ENCODE measurements at places on chromosomes 3 and 15.

GRCh38 chr3:13072239-13072599, 1.0 kb downstream of the IQSEC1 start:
- DNase-seq, result no peak

DNA sequence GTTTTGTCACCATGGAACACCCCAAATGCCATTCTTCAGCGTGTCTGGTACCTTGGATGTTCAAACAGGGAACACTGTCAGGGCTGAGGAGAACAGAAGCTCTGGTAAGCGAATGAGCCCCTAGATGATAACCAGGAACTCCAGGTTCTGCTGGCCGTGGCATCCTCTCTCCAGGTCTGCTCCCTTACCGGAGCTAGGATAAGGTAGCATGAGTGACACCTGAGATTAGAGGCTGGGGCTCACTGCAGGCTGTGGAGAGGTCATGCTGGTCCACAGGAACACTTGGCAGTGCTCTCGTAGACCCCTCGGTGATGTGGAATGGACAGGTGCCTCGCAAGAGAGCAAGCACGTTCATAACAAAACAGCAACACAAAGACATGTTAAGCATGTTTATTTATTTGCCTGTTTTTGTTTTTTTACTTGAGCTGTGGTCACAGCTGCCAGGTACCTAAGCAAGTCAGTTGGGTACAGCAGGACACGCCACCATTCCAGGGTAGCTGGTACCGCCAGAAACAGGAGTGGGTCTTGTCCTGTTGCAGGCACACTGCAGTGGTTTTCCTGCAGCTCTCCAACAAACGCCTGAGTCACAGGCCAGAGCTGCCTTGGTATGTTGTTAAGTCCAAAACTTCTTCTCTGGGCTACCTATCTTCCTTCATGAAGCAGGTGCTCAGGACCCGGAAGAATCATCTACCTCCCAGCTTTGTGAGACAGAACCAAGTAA, 4.6 kb downstream of the RBM15B start:
- DNase-seq, result no peak

DNA sequence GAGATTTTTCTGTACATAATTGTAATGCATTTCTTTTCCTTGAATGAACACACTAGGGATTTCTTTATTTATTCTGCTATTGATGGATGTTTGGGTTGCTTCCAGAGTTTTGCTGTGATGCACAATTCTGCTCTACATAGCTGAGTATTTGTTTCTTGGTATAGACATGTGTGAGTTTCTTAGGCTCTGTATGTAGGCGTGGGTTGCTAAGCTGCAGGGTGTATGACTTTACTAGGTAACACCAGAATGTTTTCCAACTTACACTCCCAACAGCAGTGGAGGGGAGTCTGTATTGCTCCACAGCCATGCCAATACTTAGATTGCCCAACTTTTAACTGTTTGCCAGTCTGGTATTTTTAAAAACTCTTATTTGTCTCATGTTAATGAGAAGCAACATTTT, 155.5 kb upstream of the TNIK start:
- no peak for DNase-seq

- no peak for DNase-seq
Observed at GRCh38 chr3:43953380-43953779, 262.6 kb downstream of the ABHD5 start.

- DNase-seq, result no peak
Observed at GRCh38 chr15:94293411-94294402, 62.3 kb downstream of the MCTP2 start.

GRCh38 chr3:158789592-158789991, 12.3 kb upstream of the MFSD1 start:
- DNase-seq, result no peak

GRCh38 chr15:73637527-73637926, 4.3 kb upstream of the NPTN start:
- DNase-seq, result no peak

- no peak for DNase-seq
Observed at GRCh38 chr3:34837848-34838741, 801.2 kb upstream of the ARPP21 start.

- DNase-seq, result no peak
Observed at GRCh38 chr3:40827942-40828688, 303.4 kb downstream of the ZNF621 start.

DNA sequence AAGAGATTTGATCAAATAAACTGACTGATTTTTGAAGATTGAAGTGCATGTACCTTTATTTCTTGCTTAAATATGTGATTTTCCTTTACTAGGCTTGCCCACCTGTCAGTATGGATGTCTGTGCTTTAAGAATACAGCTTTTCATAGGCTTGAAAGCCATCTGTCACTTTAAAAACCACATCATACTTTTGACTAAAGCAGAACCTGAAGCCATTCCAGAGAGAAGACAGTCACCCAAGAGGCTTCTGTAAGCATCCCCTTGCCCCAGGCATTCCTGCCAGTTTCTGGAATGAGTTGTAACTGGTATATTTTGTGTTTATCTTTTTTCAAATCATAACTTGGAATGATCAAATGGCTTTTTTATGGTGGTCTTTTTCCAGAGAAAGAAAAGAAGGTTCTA, 24.0 kb downstream of the HPS3 start:
- DNase-seq, result no peak

DNA sequence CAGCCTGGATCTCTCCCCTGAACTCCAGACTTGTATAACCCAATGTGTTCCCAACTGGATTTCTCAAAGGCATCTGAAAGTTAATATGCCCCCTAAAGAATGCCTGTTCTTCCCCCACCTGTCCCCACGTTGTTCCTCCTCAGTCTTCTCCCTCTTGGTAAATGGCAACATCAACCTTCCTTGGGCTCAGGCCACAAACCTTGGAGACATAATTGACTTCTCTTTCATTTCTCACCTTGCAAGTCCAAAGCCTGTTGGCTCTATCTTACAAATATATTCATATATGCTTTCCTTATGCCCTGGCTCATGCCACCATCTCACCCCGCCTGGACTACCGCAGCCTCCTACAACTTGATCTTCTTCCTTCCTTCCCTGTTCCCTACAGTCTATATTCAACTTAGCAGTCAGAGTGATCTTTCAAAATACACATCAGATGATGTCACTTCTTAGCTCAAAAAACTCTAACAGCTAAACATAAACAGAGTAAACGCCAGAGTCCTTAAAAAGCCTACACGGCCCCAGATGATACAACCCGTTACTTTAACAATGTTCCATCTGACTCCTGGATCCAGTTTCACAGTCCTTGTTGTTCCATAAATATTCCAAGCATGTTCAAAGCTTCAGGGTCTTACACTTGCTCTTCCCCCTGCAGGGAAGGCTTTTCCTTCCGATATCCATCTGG, 66.2 kb downstream of the ETV5 start:
- no peak for DNase-seq

GRCh38 chr15:71807125-71807629, 3.2 kb upstream of the NR2E3 start:
- DNase-seq, result no peak

DNA sequence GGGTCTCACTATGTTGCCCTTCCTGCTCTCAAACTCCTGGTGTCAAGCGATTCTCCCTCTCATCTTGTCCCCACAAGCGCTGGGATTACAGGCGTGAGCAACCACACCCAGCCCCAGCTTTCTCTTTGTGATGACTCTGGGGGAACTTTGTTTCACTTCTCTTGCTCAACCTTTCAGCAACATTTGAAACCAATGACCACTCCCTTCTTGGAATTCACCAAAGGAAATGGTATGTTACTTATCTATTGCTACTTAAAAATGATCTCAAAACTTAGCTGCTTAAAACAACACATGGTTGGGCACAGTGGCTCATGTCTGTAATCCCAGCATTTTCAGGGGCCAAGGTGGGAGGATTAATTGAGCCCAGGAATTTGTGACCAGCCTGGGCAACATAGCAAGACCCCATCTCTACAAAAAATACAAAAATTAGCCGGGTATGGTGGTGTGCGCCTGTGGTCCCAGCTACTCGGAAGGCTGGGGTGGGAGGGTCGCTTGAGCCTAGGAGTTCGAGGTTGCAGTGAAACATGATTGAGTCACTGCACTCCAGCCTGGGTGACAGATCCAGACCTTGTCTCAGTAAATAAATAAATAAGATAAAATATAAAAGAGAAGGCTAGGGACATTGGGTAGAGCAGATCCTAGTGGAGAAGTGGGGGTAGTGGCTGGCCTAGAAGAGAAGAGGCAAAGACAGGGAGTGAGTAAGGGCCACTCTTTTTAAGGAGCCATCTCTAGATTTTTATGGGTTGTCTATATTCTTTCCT, 10.3 kb upstream of the COPG1 start:
- DNase-seq, result no peak

- DNase-seq, result no peak
Observed at GRCh38 chr15:78761020-78761419, 50.2 kb downstream of the ADAMTS7 start.

GRCh38 chr15:57769266-57769665, 62.8 kb downstream of the POLR2M start:
- no peak for DNase-seq

- no peak for DNase-seq
Observed at GRCh38 chr3:38117748-38118420, 19.0 kb downstream of the ACAA1 start.

DNA sequence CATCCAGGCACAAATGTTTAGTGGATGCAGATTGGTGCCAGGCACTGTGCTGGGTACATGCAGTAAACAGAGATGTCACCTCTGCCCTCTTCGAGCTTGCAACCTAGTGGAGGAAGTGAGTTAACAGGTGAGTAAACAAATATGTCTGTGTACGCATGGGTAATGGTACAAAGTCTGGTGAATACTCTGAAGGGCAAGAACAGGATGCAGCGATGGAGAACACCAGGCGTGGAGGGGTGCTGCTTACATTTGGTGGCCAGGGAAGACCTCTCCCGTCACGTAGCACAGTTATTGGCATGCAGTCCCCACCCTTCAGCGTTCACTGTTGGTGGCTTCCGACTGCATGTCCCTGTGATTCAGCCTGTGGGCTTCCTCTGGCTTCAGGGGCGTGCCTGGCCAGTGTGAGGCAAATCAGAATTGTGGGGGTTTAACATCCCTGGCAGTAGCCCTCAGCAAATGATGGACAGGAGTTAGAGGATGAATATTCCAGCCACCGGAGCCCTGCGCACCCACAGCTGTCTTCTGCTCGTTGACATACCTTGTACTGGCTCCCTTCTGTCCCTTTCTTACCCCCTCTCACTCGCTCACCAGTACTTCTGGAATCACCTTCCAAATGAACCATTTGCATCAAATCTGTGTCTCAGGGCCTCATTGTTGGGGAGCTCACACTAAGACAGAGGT, 9.1 kb upstream of the HDAC11 start:
- DNase-seq, result peak; percentile 1

- DNase-seq, result no peak
Observed at GRCh38 chr3:165797551-165797950, 39.7 kb downstream of the BCHE start.

- DNase-seq, result no peak
Observed at GRCh38 chr3:126542340-126543241, 16.1 kb downstream of the C3orf22 start.

DNA sequence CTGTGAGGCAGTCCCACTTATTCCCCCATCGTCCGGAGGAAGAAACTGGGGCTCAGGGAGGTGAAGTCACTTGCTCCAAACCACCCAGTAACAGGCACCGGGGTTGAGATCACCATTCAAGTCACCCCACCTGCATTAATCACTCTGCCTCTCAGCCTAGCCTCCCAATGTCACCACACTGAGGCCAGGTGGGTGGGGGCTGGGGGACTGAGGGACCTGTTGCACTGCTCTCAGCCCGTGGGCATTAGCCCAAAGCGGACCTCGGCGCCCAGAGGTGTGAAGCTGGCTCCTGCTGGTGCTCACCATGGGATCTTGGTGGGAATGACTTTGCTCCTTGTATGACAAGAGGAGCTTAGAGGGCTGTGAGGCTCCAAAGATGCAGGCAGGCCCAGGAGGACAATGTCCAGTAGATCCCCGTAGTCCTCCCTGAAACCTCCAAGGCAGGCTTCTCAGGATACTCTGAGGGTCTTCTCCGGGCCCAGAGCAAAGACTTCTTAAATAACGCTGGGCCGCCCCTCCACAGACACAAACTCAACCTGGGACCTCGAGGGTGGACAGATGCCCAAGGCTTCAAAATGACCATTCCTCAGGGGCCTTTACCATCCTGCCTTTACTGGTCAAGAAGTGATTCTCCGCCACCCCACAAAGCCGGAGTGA, 1.7 kb downstream of the NT5DC2 start:
- no peak for DNase-seq

DNA sequence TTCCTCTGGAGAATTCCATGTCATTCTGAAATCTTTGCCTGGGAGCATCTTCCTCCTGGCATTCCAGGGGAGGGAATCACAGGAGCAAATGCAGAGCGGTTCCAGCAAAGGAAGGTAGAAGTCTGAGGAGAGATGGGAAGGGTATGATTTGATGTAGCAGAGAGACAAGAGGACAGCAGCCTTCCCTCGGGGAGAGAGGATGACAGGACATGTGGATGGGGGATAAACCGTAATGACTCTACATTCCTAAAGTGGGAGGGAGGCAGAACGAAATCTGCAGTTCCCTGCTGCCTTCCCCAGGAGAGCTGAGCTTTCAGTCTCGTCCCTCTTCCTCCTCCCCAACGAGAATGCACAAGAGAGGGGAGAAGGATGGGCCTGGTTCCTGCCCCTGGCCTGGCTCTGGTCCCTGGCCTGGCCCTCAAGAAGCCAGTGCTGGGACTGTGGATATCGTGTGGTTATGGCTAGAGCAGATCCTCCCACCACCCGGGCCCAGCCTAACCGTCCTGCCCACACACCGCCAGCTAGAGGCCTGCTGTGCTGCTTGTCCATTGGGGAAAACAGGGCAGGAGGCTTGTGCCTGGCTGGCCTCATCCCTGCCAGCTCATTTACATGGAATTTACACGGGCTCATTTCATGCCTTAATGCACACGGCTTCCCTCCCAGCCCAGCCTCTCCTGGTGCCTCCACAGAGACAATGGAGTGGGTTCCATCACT, 26.6 kb downstream of the SEMA7A start:
- no peak for DNase-seq

DNA sequence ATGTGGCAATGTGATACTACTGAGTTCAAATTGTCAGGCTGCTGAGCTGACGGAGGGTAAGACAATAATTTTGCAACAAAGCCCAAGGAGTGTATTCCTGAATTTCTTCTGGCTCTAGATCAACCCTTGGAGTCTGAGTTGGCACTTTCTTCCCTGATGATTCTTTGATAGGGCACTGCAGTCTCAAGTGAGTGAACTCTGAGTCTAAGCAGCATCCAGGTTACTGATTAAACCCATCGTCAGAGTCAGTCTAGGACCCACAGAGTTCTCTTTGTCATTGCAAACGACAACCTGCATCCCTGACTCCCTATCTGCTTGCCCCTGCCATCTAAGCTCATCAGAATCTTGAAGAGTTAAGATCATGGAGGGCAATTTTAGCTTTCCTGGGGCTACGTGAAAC, 58.6 kb downstream of the MME start:
- DNase-seq, result no peak

DNA sequence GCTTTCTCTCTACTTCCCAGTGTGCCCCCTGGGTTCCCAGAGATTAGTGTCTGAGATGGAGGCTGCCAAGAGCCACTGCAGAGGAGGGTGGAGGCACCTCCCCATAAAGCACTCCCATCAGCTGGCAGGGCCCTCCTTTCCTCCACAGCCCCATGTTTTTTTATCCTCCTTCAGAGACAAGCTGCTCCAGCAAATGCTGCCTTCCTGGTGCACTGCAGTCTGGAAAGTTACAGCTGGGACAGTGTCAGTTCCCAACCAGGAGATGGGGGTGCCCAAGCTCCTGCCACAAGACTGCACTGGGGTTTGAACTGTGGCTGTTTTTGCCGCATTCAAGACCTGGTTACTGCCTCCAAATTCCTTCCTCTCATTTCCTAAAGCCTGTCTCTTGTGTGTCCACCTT, 206.1 kb downstream of the CADPS start:
- DNase-seq, result no peak

GRCh38 chr3:43970351-43970750, 271.3 kb upstream of the TOPAZ1 start:
- no peak for DNase-seq

- no peak for DNase-seq
Observed at GRCh38 chr3:71873093-71873611, 88.2 kb upstream of the PROK2 start.

GRCh38 chr3:27500035-27500434, 15.9 kb upstream of the SLC4A7 start:
- DNase-seq, result no peak

All from DMS153 (cell line).